ENCODE measurements at places on chromosomes 12 and 14. TPM values are rescaled to one million over a fixed set of nuclear protein-coding genes. Genes with fewer than 3 reads are reported as not detected.

DDX23 gene
- 81.5 TPM for total RNA-seq

MANSC4 gene
- not detected for total RNA-seq

- no peak for DNase-seq
- H3K36me3 ChIP-seq: no peaks in the 10 kb centered on the region
- no peaks in the 10 kb centered on the region for H3K27me3 ChIP-seq
- no peak overlapping the region for H3K27ac ChIP-seq
- no peaks in the 10 kb centered on the region for H3K4me1 ChIP-seq
Observed at GRCh38 chr14:21703357-21704326, 30.0 kb upstream of the OR4E1 start.

GRCh38 chr12:15910468-15910863 lies 666 bp upstream of the DERA start:
- H3K4me3 ChIP-seq: peak overlapping the region; percentile 80
- no peaks in the 10 kb centered on the region for H3K36me3 ChIP-seq
- DNase-seq: no peak
- peak overlapping the region; percentile 88 for H3K27ac ChIP-seq
- H3K27me3 ChIP-seq: no peaks in the 10 kb centered on the region

CDCA4 gene
- total RNA-seq: 42.1 TPM

RNASE7 gene
- total RNA-seq: not detected

- no peak overlapping the region for H3K4me3 ChIP-seq
- no peaks in the 10 kb centered on the region for H3K36me3 ChIP-seq
- no peaks in the 10 kb centered on the region for H3K27me3 ChIP-seq
Observed at GRCh38 chr14:57502586-57503254, 9.1 kb upstream of the CCDC198 start.

HOXC12 gene
- not detected for total RNA-seq

FOXG1 gene
- not detected for total RNA-seq

- H3K4me1 ChIP-seq: peaks cover 25% of the 10 kb centered on the region
- no peak for DNase-seq
- H3K27me3 ChIP-seq: no peaks in the 10 kb centered on the region
- H3K4me3 ChIP-seq: no peak overlapping the region
- H3K36me3 ChIP-seq: no peaks in the 10 kb centered on the region
- H3K27ac ChIP-seq: no peak overlapping the region
Observed at GRCh38 chr12:107400686-107401447, 284.7 kb upstream of the PWP1 start.

GSG1 gene
- not detected for total RNA-seq

GRCh38 chr12:30181334-30181733 lies 397.6 kb upstream of the TMTC1 start:
- no peak overlapping the region for H3K27ac ChIP-seq
- H3K27me3 ChIP-seq: no peaks in the 10 kb centered on the region
- H3K4me3 ChIP-seq: no peak overlapping the region
- DNase-seq: no peak
- no peaks in the 10 kb centered on the region for H3K36me3 ChIP-seq

DNA sequence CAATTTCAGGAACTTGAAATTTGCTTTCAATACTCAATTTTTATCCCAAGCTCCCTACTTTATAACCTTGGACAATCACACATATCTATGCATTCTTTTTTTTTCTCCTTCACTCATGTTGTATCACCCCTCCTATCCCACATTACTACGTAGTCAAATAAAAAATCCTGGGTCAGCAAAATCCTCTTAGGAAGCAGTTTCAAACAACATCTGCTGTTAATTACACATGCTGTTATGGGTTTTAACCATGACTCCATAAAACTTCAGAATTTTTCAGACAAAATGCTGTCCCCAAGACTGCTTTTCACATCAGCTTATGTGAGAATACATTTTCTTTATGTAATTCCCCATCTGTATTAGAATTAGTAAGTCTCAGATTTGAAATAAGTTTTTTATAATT lies 61.7 kb downstream of the LRFN5 start:
- no peak overlapping the region for H3K27ac ChIP-seq
- peaks cover 12% of the 10 kb centered on the region for H3K4me1 ChIP-seq
- no peaks in the 10 kb centered on the region for H3K36me3 ChIP-seq
- H3K4me3 ChIP-seq: no peak overlapping the region
- H3K27me3 ChIP-seq: no peaks in the 10 kb centered on the region

LRRC10 gene
- not detected for total RNA-seq

GRCh38 chr12:117148642-117149041 lies 41.6 kb downstream of the FBXO21 start:
- no peak overlapping the region for H3K4me3 ChIP-seq
- H3K27ac ChIP-seq: no peak overlapping the region
- H3K4me1 ChIP-seq: peaks cover 7% of the 10 kb centered on the region
- DNase-seq: no peak
- peaks cover 47% of the 10 kb centered on the region for H3K36me3 ChIP-seq

DNA sequence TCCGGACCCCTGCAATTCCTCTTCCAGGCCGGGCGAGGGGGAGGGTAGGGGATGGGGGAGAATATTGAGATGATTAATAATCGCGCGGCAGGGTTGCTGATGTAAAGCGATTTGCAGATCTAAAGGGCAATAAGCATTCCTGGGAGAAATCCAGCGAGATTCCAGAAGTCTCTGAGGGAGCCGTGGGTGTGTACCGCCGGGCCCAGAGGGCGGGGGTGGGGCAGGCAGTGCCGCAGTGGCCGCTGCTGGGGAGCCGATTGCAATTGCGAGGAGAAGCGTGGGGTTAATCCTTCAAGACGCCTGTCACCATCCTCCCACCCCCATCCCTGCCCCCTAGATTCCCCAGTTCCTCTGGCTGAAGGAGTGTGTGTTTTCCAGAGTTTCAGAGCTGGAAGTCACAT lies 16.4 kb downstream of the FOS start:
- peak overlapping the region; percentile 72 for H3K4me3 ChIP-seq

DPPA3 gene
- not detected for total RNA-seq

GRCh38 chr14:76767681-76768656 lies 6.7 kb downstream of the VASH1 start:
- H3K4me1 ChIP-seq: peaks cover 8% of the 10 kb centered on the region
- H3K27ac ChIP-seq: no peak overlapping the region
- H3K36me3 ChIP-seq: no peaks in the 10 kb centered on the region
- no peak for DNase-seq
- H3K27me3 ChIP-seq: peaks cover 23% of the 10 kb centered on the region
- H3K4me3 ChIP-seq: no peak overlapping the region

DNA sequence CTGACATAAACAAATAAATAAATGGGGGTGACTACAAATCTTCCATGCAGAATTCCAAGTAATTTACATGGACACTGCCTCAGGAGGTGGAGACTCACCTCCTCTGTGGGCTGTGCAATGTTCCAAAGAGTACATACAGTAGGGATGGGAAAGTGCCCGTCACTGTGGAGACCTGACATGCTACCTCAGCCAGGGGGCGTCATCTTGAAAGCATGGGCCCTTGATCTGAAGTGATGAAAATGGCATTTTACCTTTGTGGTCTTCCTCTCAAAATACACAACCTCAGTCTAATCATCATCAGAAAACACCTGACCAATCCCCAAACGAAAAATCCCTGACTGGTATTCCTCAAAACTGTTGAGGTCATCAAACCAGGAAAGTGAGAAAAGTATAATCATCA lies 48.4 kb downstream of the ANAPC7 start:
- H3K27me3 ChIP-seq: no peaks in the 10 kb centered on the region
- no peak overlapping the region for H3K4me3 ChIP-seq
- DNase-seq: peak; percentile 55
- H3K36me3 ChIP-seq: peaks cover 5% of the 10 kb centered on the region
- H3K4me1 ChIP-seq: no peaks in the 10 kb centered on the region

- peaks cover 11% of the 10 kb centered on the region for H3K4me1 ChIP-seq
- no peak for DNase-seq
- H3K27me3 ChIP-seq: no peaks in the 10 kb centered on the region
- no peaks in the 10 kb centered on the region for H3K36me3 ChIP-seq
Observed at GRCh38 chr14:96136371-96137005, 68.2 kb upstream of the BDKRB2 start.

PDE6H gene
- total RNA-seq: not detected

DNA sequence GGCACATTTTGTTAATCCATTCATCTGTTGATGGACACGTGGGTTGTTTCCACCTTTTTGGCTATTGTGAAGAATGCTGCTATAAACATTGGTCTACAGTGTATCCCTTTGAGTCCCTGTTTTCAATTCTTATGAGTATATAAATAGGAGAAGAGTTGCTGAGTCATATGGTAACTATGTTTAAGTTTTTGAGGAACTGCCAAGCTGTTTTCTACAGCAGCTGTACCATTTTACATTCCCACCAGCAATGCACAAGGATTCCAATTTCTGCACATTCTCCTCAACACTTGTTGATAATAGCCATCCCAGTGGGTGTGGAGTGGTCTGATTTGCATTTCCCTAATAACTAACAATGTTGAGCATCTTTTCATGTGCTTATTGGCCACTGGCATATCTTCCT lies 6.9 kb upstream of the SVOP start:
- no peak overlapping the region for H3K4me3 ChIP-seq
- no peak for DNase-seq
- H3K27ac ChIP-seq: no peak overlapping the region
- no peaks in the 10 kb centered on the region for H3K27me3 ChIP-seq

TAS2R20 gene
- 2.9 TPM for total RNA-seq

KIF5A gene
- 1.1 TPM for total RNA-seq

TMEM179 gene
- total RNA-seq: not detected

GRCh38 chr12:94173660-94174265 lies 25.4 kb downstream of the PLXNC1 start:
- H3K27ac ChIP-seq: peak overlapping the region; percentile 59
- peaks cover 61% of the 10 kb centered on the region for H3K4me1 ChIP-seq
- H3K27me3 ChIP-seq: no peaks in the 10 kb centered on the region
- no peaks in the 10 kb centered on the region for H3K36me3 ChIP-seq
- DNase-seq: no peak

- DNase-seq: no peak
- H3K4me3 ChIP-seq: no peak overlapping the region
Observed at GRCh38 chr12:39144613-39145061, 239.2 kb upstream of the CPNE8 start.

- 0 out of 3 replicates have a peak, but pooled peaks cover 2% of the 10 kb centered on the region for H3K27me3 ChIP-seq
- no peaks in the 10 kb centered on the region for H3K36me3 ChIP-seq
- 0 out of 2 replicates have a peak, but pooled peaks cover 11% of the 10 kb centered on the region for H3K4me1 ChIP-seq
Observed at GRCh38 chr12:67444542-67444941, 175.4 kb downstream of the CAND1 start.

FLVCR2 gene
- total RNA-seq: 9.9 TPM

ABCB9 gene
- total RNA-seq: 6.0 TPM

DNA sequence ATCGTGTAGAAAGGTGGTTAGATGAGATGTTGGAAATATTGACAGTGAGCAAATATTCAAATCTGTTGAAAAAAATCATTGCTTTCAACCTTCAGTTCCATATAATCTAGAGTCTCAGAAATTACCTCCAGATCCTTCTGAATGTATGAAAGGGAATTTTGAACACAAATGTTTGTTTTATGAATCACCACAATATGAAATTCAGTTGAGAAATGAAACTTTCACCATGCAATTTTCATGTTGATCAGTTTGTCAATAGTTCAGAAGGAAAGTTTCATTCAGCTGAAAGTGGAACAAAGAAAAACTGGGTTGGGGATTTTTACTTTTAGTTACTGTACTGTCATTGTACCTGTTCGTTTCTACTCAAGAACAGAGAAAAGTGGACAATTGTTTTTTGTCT lies 953.6 kb downstream of the SLC6A15 start:
- H3K27me3 ChIP-seq: no peaks in the 10 kb centered on the region
- no peak overlapping the region for H3K27ac ChIP-seq
- no peak for DNase-seq
- H3K4me3 ChIP-seq: no peak overlapping the region
- H3K36me3 ChIP-seq: no peaks in the 10 kb centered on the region
- no peaks in the 10 kb centered on the region for H3K4me1 ChIP-seq

DNA sequence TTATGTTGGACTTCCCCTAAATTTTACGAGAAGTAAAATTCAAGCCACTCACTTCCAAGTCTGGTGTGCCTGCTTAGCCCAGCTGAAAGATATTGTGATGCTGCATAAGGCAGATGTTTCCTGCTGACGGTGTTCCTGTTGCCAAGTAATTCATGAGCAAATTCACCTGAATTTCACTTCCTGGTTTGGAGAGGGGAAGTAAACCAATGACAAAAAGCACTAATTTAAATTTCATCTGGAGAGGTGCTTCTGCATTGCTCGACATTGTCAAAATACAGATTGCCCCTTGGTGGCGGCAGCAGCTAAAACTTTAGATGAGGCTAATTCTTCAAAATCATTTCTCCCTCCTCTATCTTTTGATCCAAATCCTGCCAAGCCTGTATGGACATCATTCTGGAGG lies 281.1 kb downstream of the AACS start:
- H3K4me1 ChIP-seq: no peaks in the 10 kb centered on the region
- H3K36me3 ChIP-seq: no peaks in the 10 kb centered on the region
- no peak overlapping the region for H3K4me3 ChIP-seq
- H3K27ac ChIP-seq: no peak overlapping the region

DNA sequence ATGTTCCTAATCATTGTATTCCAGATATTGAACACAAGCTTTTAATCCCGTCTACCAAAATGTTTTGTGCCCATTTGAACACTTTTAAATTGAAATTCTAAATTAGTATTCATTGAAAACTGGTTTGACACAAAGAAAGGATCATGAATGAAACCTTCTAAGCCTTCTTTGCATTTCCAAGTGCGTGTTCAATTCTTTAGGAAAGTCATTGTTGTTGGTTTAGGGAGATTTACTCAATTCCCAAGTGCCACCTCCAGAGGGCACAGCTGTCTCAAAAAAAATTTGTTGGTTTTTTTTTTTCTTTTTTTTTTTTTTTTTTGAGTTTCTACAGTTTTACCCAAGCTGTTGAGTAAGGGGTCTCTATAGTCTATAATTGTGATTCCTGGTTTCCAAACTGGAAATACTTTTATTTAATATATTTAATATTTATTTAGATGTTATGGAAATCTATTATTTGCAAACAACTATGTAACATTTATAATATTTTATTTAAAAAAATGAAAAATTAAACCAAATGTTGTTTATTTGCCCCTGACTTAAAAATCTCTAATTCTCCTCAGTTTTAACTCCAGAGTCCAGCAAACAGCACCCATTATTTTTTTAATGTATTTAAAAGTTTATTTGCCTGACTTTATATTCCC lies 79.9 kb downstream of the NEDD1 start:
- no peak overlapping the region for H3K27ac ChIP-seq
- H3K4me1 ChIP-seq: no peaks in the 10 kb centered on the region
- DNase-seq: peak; percentile 27

- H3K4me3 ChIP-seq: no peak overlapping the region
- no peak overlapping the region for H3K27ac ChIP-seq
- no peaks in the 10 kb centered on the region for H3K27me3 ChIP-seq
- no peak for DNase-seq
- H3K36me3 ChIP-seq: no peaks in the 10 kb centered on the region
- no peaks in the 10 kb centered on the region for H3K4me1 ChIP-seq
Observed at GRCh38 chr12:28966046-28966780, 182.9 kb upstream of the FAR2 start.

PDE3A gene
- total RNA-seq: 2.3 TPM

- no peaks in the 10 kb centered on the region for H3K27me3 ChIP-seq
- H3K27ac ChIP-seq: no peak overlapping the region
- H3K4me3 ChIP-seq: no peak overlapping the region
- no peak for DNase-seq
Observed at GRCh38 chr14:75285331-75285730, 6.7 kb downstream of the FOS start.
